Sigmoid colon (tissue), 7 donors: ENCODE measurements at places on chromosomes 6 and 20. TPM values are rescaled to one million over a fixed set of nuclear protein-coding genes. Genes with fewer than 3 reads are reported as not detected.
A peak's percentile ranks its signal among the peaks of the same experiment; 100 is the strongest.

SLC17A4 gene
- total RNA-seq, result under 0.01 TPM

MYT1 gene
- total RNA-seq, result under 0.01 TPM

GRCh38 chr6:45426251-45426650, 48.5 kb upstream of the SUPT3H start:
- DNase-seq, result no peak

GRCh38 chr6:82408952-82409431, 45.4 kb downstream of the TPBG start:
- DNase-seq, result no peak

- no peak for DNase-seq
Measured at GRCh38 chr20:63351811-63352591, 9.1 kb downstream of the CHRNA4 start.

GRCh38 chr6:26328265-26328844, 36.6 kb upstream of the BTN3A2 start:
- no peak for DNase-seq

DNA sequence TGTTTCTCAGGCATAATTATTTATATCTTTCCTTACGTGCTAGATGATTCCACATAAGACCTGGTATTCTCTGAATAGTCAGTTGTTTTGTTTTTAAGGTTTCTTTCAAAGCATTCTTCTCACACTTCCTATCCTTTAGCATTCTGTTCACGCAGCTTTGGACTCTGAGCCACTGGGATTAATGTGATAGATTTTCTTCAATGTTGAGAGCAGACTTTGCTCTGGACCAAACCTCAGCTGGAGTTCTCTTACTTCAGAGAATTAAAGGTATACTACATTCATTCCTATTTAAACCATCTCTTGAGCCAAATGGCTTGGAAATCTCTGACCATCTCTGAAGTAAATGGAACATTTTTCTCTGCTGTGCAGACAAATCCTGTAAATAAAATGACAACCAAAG, 70.7 kb upstream of the TRAF3IP2 start:
- DNase-seq, result no peak

MCHR2 gene
- not detected for total RNA-seq

DNA sequence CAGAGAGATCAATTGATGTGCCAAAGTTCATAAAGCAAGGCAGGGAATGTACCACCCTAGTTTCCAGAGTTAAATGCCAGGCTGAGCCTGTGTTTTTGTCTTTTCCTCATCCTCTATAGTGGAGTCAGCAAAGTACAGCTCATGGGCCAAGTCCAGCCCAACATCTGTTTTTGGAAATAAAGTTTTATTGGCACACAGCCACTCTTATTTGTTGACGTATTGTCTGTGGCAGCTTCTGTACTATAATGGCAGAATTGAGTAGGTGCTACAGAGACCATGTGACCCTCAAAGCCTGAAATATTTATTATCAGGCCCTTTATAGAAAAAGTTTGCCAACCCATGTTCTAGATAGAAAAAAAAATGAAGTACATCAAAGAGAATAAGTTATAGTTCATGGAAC, 187.0 kb downstream of the TSHZ2 start:
- no peak for DNase-seq

DNA sequence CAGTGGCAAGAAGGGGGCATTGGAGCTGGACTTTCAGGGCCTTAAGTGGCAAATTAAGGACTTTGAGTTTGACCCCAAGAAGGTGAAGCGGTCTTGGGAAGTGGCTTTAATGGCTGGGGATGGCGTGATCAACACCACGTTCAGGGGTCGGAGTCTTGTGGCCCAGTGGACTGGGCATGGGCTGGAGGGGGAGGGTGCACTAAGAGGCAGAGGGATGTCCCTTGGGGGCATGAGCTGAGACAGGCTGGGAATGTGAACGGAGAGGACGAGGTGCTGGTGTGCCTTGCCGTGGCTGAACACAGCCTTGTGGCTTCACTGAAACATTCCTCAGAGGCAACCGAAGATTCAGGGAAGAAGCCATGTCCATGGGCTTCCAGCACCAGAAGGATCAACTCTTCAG, 227.0 kb downstream of the SYNDIG1 start:
- peak; percentile 15 for DNase-seq

- DNase-seq, result no peak
Measured at GRCh38 chr20:58720890-58721289, 28.3 kb downstream of the NPEPL1 start.

- no peak for DNase-seq
Measured at GRCh38 chr20:18748987-18749386, 64.6 kb upstream of the SCP2D1 start.

DNA sequence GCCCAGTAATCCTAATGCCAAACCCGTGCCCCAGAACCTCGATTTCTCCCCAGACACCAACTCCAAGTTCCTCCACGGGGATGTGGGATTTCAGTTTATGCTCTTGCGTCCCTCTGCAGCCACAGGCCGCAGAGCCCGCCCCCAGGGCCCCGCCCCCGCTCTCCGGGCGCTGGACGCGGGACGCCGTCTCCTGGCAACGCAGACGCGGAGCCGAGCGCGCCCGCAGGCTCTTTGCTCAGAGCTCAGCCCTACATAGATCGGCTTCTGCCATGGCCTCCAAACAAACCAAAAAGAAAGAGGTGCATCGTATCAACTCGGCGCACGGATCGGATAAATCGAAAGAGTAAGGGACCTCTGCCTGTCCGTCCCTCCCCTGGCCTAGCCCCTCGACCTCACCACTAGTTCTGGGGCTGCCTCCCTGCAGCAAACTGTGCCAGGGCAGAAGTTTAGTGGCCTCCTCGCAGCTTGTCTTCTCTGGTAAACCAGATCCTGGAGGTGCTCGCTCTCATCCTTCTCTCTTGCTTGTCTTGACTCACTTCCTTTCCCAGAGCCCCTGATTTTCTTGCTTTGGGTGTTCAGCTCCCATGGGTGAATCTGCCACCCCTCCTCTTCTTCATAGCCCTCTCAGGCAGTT, at the start of gene ADGB:
Gene ADGB, plus strand, starts transcription at position 201 of the 634 bp plus-strand sequence. Its CDS starts 69 bp downstream, at position 270.
- no peak for DNase-seq

GRCh38 chr6:81847866-81848265, 95.4 kb upstream of the TENT5A start:
- DNase-seq, result no peak

GRCh38 chr6:37072526-37072925, 67.1 kb downstream of the FGD2 start:
- no peak for DNase-seq

DNA sequence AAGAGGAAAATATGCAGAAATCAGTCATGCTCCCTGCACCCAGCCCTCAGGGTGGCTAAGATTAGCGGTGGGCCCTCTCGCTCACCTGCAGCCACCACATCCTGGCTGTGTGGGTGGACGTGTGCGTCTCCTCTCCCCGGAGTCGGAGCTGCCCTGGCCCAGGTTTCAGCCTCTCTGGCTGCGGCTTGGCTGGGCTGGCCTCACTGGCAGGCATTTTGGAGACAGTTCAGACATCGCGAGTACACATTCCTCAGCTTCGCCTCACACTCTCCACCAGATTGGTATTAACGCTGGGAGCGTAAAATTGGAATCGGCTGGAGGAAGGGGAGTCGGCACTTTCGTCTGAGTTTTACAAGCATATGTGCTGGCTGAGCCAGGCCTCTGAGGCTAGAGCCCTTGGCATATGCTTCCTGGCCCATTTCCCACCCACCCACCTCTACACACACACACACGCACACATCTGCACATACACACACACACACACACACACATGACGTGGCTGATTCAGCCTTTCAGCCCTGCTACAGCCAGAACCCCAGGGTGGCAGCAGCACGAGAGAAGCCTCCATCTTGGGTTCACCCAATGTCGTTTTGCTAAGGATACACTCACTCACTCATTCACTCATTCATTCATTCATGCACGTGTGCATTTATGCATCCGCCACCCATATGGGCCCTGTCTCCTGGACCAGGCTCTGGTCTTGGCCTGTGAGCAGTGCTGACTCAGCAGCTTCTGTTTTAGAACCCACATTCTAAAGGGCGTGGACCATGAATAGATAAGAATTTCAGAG, 42.9 kb downstream of the BCAS4 start:
- DNase-seq, result peak; percentile 78

- DNase-seq, result no peak
Measured at GRCh38 chr6:90495216-90495817, 91.6 kb downstream of the MAP3K7 start.

DEF6 gene
- total RNA-seq, result 4.7 TPM

- DNase-seq, result no peak
Measured at GRCh38 chr20:62141397-62142251, 1.6 kb downstream of the PSMA7 start.

GJA10 gene
- total RNA-seq, result not detected

ENPP5 gene
- total RNA-seq, result 0.49 TPM

DNA sequence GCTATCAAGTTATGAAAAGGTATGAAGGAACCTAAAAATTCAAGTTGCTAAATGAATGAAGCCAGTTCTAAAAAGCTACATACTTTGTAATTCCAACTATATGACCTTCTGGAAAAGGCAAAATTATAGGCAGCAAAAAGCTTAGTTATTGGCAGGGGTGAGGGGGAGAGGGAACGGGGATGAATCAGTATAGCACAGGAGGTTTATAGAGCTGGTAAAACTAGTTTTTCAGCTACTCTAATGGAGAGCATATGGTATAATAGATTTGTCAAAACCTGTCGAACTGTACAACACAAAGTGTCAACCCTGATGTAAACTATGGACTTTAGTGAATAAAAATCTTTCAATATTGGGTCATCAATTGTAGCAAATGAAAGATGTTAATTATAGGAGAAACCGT, 18.7 kb downstream of the MANEA start:
- no peak for DNase-seq

DDX43 gene
- total RNA-seq, result 9.4 TPM

COX4I2 gene
- not detected for total RNA-seq

DNA sequence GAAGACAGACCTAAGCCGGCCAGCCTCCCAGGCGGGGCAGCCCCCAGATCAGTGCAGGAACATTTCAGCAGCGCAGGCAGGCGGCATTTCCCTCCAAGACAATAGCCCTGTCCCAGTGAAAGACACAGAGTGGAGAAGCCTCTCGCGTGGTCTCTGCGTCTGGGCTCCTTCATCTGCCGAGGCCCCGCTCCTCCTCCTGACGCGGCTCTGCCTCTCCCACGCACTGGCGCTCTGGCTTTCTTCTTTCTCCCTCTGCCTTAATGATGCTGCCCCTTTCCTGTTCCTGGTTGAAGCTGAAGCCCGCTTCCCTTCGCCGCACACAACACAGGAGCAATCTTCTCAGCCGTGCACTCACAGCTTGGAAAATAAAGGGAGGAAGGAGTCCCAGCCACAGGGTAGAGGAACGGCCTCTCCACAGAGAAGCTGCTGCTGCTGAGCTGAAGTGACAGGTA, 347.5 kb downstream of the CDH4 start:
- DNase-seq, result no peak

GRCh38 chr6:137486416-137486815, 7.8 kb downstream of the OLIG3 start:
- DNase-seq, result no peak

GRCh38 chr6:129342243-129342642, 367.7 kb downstream of the ARHGAP18 start:
- DNase-seq, result no peak

DNA sequence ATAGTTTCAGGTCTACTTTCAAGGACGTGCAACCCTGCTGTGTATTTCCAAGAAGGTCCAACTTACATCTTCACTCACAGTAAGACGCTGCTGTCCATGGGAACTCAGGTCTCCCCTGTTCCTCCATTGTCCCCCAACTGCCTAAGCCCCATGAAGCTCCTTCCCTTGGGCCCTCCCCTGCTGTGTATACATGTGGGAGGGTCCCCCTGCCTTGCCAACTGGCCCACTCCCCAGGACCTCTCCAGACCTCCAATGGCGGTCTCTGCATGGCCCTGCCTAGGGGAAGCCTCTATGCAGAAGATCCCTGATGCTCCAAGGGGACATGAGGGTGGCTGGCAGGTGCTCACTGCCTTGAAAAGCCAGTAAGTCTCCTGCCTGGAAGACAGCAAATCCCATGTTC, 186.7 kb upstream of the CST7 start:
- DNase-seq, result no peak

- peak; percentile 44 for DNase-seq
Measured at GRCh38 chr6:107116328-107116892, 1.1 kb upstream of the BEND3 start.

- no peak for DNase-seq
Measured at GRCh38 chr6:11615214-11615602, 77.7 kb downstream of the TMEM170B start.

- DNase-seq, result no peak
Measured at GRCh38 chr6:34310817-34311216, 62.0 kb upstream of the SMIM29 start.

- no peak for DNase-seq
Measured at GRCh38 chr6:132789396-132789776, 9.1 kb downstream of the SLC18B1 start.

FAM184A gene
- total RNA-seq, result 8.7 TPM

GRCh38 chr6:46220352-46221221, 49.8 kb upstream of the ENPP5 start:
- no peak for DNase-seq

DNA sequence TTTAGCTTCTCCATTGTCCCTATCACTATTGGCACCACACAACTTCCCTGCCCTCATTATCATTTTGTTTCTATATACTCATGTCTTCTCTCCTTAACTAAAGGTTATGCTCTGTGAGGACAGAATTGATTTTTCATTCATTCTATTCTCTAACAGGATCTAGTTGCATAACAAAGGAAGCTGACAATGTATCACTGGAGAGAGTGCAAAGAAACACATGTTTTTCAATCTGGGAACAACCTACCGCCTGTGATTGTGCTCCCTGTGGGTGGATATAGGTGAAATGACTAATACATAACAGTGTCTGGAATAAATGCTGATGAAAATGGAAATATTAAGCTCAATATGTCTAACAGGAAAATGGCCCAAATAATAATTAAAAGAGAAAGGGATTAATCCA, 56.6 kb downstream of the COL12A1 start:
- no peak for DNase-seq

GRCh38 chr6:142885182-142885867, 59.7 kb downstream of the HIVEP2 start:
- no peak for DNase-seq

STMND1 gene
- 0.36 TPM for total RNA-seq

LAMP5 gene
- 1.9 TPM for total RNA-seq

- no peak for DNase-seq
Measured at GRCh38 chr6:106084989-106085691, 996 bp upstream of the PRDM1 start.

DNA sequence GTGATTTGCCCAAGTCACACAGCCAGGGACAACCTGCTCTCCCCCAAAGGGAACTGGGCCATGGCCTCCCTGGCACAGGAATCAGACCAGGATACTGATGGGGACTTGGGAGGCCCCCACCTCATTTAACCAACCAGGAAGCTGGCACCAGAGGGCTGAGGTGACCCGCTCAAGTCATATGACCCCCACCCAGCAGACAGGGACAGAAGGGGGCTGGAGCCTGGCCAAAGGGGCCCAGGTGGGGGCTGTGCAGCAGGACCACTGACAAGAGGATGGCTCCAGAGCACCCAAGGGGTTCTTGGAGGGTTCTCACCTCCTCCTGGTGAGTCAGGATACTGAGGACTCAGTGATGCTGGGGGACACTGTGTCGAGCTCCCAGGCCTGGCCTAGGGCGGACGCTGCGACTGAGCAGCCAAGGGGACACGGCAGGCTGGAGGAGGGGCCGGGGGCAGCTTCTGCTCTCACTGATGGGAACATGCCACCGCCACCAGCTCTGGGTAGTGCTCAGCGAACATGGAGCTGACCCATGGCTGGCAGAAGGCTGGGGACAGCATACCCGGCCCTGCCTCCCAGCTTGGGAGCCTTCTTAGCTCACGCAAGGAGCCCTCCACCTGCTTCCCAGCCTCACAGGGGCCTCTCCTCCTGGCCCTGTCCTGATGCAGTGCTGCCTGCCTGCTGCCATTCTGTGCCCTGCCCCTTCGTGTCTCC, 1.2 kb downstream of the CST7 start:
- DNase-seq, result peak; percentile 58

TREM1 gene
- total RNA-seq, result 3.5 TPM
